ENCODE measurements at places on chromosomes 12 and 14.
A peak's percentile ranks its signal among the peaks of the same experiment; 100 is the strongest.

GRCh38 chr14:105525861-105526775 lies at the start of gene TMEM121:
TSS of gene TMEM121 (plus strand) at chr14:105526583. CDS start at chr14:105528835, 2,252 bp downstream.
- no peak for DNase-seq

- DNase-seq = no peak
These were observed 23.9 kb upstream of the SMOC1 start for GRCh38 chr14:69855180-69855832.

DNA sequence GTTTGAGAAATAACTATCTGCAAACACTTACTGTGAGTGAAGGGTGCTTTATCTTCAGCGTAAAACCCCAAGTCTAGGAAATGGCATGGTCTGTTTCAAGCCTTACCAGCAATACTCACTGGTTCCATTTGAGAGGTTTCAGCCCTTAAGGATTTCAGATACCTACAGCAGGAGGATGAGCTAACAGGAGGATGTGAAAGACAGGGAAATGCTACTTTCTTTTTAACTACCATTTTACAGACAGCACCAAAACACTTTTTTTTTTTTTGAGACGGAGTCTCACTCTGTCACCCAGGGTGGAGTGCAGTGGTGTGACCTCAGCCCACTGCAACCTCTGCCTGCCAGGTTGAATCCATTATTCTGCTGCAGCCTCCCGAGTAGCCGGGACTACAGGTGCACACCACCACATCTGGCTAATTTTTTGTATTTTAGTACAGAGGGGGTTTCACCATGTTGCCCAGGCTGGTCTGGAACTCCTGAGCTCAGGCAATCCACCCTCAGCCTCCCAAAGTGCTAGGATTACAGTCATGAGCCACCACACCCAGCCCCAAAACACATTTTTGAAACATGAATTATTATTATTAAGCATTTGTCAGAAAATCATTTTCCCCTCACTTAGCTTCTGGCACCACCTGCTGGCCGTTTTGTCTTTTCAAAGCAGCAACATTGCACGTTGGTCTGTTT lies 4.6 kb downstream of the MTRFR start:
- DNase-seq = peak; percentile 36

- no peak for DNase-seq
These were observed 20.5 kb upstream of the TMEM233 start for GRCh38 chr12:119573086-119573485.

DNA sequence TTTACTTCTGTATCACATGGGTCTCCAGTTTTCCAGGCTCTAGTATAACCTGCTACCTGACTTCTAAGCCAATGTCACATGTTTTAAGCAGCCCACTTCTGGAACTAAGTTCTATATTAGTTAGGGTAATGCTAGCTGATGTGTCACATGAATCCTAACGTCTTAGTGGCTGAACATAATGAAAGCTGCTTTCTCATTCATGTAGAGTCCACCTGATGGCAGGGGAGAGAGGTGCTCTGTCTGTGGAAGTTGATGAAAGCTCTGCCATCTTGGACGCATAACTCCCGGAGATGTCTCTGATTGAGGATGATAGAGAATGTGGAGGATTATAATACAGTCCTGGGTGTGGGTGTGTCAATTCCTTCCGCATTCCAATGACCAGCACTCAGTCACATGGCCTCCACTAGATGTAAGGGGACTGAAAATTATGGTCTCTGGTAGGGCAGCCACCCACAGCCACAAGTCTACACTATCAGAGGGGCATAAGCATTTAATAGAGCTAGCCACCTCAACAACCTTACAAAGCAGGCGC lies 234.4 kb upstream of the CRY1 start:
- DNase-seq = no peak

DNA sequence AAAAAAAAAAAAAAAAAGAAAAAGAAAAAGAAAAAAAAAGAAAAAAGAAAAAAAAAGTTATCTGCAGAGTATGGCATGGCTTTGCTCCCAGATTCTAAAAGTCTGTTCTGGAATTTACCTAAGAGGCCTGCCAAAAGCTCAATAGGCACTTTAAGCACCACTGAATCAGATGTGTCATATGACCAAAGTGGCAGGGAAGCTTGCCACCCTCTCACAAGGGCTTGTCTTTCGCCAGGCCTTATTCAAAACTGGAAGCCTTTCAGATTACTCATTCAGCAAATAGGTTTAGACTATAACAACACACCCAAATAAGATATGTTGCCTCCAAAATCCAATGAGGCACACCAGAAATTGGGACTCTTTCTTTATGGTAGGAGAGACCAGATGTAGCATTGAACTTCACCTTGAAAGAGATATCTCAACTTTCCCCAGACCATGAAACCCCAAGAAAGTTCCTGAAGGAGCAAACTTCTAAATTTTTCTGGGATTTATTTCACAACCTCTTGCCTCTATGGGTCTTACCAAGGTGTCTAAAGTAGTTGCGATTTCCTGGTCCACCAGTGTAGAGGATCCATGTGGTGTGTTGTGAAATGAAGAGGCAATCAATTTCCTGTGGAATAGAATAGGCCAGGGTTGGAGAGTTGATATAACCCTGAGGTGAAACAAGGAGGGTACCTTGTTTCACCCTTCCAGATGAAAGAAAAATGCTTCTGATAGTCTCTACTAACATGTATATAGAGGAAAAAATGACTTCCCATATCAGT lies 218.8 kb downstream of the DAD1 start:
- DNase-seq = no peak

GRCh38 chr12:110548678-110549077 lies 34.4 kb downstream of the PPTC7 start:
- no peak for DNase-seq

GRCh38 chr14:81169711-81170103 lies 51.1 kb downstream of the GTF2A1 start:
- no peak for DNase-seq

GRCh38 chr14:26791117-26791806 lies 193.4 kb upstream of the NOVA1 start:
- DNase-seq = no peak

GRCh38 chr12:77433799-77434198 lies 368.4 kb upstream of the E2F7 start:
- no peak for DNase-seq

DNA sequence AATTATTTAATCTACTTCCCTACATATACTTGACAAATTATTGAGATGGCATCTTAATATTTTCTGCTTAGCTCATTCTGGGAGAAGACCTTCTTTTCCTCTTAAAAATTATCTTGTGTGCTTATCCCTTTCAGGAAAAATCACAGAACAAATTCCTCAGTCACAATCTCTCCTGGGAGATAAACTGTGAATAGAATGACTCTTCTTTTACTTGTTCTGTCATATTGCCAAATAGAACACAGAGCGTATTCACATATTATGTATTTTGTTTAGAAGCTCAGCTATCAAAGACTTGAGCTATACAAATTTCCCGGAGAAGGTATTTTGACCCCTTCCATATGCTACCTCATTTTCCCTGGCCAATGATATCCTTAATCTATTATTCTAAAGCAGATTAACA lies 146.7 kb downstream of the TMEM117 start:
- no peak for DNase-seq

DNA sequence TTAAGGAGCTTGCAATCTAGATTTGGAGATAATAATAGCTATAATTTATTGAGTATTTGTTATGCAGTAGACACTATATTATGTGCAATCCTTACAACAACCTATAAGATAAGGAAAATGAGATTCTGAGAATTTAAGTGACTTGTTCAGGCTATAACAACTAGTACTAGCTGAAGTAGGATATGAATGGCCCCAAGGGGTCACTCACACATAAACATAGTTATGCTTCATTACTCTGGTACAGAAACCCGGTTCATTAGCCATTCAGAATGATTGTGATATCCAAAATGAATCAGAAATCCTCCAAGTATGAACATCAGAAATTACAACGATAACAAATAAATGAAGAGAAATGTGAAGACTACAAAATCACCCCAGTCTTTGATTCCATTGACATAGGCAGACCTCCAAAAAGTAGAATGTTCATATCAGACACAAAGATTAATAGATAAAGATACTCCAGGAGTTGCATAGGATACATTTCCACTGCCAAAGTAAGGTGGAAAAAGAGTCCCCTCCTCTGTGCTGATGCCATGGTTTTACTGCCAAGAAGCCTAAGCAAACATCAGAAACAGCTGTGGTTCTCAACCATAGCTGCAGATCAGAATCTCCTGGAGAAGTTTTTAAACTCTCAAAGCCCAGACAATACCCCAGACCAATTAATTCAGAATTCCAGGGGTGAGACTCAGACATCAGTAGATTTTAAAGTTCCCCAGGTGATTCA lies 8.6 kb upstream of the NID2 start:
- no peak for DNase-seq
